ENCODE measurements at places on chromosomes 7 and 10.

- H3K36me3 ChIP-seq, result no peaks in the 10 kb centered on the region
- peak; percentile 38 for DNase-seq
- no peak overlapping the region for H3K27ac ChIP-seq
- H3K4me1 ChIP-seq, result no peaks in the 10 kb centered on the region
- no peaks in the 10 kb centered on the region for H3K27me3 ChIP-seq
Observed at GRCh38 chr7:99623702-99624447, 7.1 kb downstream of the ZSCAN25 start.

DNA sequence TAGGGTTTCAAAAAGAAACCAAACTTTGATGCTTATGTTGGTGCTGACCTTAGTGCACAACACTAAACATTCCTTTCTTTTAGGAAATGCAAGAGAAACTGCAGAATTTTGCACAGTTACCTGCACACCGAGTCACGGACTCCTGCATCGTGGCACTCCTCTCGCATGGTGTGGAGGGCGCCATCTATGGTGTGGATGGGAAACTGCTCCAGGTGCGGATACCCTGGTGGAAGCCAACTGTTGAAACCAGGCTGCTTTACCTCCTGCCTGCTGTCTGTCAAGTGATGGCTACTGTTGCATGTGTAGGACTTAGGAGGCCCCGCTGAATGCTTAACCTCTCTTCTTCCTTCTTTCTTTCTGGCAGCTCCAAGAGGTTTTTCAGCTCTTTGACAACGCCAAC, 11.7 kb downstream of the CASP2 start:
- H3K4me3 ChIP-seq, result no peak overlapping the region
- peaks cover 5% of the 10 kb centered on the region for H3K4me1 ChIP-seq
- peak; percentile 42 for DNase-seq

DNA sequence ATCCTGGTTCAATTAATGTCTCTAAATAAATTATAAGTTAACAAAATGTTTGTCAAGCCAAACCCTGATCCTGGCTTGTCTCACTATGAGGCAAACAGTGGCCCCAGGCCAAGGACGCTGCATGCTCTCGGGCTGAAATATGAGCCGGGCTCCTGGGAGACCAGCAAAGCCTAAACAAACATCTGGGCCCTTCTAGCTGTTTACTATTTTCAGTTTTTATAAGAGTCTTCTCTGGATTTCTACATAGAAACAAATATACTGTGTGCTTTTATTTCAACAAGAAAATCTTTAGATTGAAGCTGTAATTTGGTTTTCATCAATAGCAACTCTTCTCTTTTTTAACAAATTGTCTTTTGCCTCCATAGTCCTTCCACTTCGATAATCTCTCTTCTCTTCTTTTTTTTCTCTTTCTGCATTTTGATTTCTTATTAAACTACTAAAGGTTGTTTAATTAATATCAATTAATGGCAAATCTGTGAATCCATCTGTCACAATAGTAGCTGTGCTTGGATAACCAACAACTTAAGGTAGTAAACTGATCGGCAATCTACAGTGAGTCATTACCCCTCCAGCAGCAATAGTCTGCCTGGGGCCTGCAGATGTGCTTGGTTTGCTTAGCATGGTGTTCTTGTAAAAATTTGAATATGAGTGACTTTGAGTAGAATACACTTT, 83.3 kb upstream of the DNAJC1 start:
- H3K4me1 ChIP-seq, result peaks cover 17% of the 10 kb centered on the region
- peak; percentile 79 for DNase-seq
- no peaks in the 10 kb centered on the region for H3K27me3 ChIP-seq
- H3K4me3 ChIP-seq, result no peak overlapping the region
- H3K27ac ChIP-seq, result peak overlapping the region; percentile 62

DNA sequence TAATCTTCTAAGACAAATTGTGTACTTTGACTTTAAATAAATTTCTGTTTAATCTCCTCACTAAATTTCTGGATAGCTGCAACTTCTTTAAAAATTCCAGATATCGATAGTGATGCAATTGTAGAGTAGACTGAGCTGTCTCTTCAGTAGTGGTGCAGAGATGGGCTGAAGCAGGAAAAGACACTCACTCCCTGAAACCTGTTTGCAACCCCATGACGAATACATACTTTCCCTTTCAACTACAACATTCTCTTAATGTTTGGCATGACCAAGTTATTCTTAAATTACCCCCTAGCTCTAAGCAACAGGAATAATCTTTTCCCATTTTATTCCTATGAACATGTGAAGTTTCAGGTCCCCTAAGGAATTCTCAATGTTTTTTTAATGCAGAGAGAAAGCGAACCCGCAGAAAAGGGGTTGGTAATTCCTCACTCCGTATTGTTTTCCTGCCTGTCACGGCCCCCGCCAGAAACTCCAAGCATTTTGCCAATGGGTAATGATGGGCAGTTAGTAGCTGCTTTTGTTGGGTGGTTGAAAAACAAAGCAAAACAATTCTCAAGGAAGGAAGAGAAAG, 1.3 kb downstream of the THSD7A start:
- DNase-seq, result no peak
- peak overlapping the region; percentile 82 for H3K4me3 ChIP-seq
- H3K27ac ChIP-seq, result peak overlapping the region; percentile 30
- no peaks in the 10 kb centered on the region for H3K4me1 ChIP-seq
- H3K27me3 ChIP-seq, result no peaks in the 10 kb centered on the region

- no peaks in the 10 kb centered on the region for H3K27me3 ChIP-seq
- H3K4me1 ChIP-seq, result no peaks in the 10 kb centered on the region
- H3K27ac ChIP-seq, result no peak overlapping the region
- no peak overlapping the region for H3K4me3 ChIP-seq
- DNase-seq, result no peak
Observed at GRCh38 chr7:98346515-98347069, 54.3 kb downstream of the BAIAP2L1 start.

GRCh38 chr7:74343281-74344131, 54.3 kb downstream of the CLIP2 start:
- no peaks in the 10 kb centered on the region for H3K27me3 ChIP-seq
- no peak for DNase-seq
- no peak overlapping the region for H3K4me3 ChIP-seq

DNA sequence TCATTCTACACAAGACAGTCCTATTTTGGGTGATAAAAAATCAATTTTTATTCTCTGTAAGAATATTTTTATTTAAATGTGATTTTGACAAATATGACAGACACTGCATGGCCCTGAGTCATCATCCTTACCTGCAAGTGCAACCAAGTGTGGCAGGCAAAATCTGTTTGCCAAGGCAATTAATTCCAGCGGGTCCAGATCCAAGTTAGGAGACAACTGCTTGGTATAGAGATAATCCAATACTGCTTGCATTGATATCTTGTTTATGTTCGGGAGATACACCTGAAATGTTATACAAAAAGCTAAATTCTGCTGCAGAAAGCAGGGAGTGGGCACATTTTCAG, 66.2 kb downstream of the RHOBTB1 start:
- no peak overlapping the region for H3K27ac ChIP-seq
- H3K4me1 ChIP-seq, result no peaks in the 10 kb centered on the region
- H3K27me3 ChIP-seq, result no peaks in the 10 kb centered on the region

GRCh38 chr7:16616542-16616941, 29.0 kb downstream of the ANKMY2 start:
- H3K27ac ChIP-seq, result no peak overlapping the region
- H3K4me3 ChIP-seq, result no peak overlapping the region
- H3K27me3 ChIP-seq, result no peaks in the 10 kb centered on the region

DNA sequence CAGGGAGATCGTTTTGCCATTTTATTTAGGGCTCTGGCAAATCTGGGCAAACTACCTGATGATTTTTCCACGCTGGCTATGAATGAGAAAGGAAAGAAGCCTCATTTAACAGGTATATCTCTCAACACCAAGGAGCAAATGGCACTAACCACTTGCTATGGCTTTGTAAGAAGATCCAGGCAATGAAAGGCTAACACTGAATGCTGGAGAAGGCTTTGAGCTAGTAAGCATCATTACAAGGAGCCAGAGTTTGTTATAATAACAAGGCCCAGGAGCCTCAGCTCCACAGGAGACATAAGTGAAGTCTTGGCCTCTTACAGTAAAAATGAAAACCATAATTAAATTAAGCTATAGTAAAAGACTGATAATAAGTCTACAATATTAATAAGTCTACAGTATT, 123.1 kb downstream of the CNOT4 start:
- DNase-seq, result no peak
- no peak overlapping the region for H3K4me3 ChIP-seq
- H3K27me3 ChIP-seq, result no peaks in the 10 kb centered on the region

DNA sequence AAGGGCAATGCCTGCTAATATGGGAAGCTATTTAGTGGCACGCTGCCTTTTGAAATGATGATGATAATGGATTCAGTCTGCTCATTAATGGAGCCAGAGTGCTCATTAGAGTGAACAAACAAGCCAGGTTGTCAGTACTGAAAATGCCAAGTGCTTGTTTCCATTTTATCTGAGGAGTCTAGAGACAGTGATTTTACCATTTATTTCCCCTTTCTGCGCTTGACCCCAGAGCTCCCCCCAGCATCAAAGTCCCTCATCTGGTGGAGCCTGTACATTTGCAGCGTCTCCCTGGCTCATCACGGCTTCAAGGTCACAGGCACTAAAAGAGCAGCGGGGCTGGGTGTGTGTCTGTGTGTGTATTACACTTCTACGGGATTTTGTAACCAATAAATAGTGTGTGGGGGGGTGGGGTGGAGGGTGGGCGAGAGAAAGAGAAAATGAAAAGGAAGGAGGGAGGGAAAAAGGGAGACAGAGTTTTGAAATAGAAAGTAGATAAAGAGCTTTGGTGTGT, 553.8 kb downstream of the TFEC start:
- no peaks in the 10 kb centered on the region for H3K4me1 ChIP-seq
- H3K36me3 ChIP-seq, result no peaks in the 10 kb centered on the region
- no peak overlapping the region for H3K27ac ChIP-seq
- H3K27me3 ChIP-seq, result peaks cover 11% of the 10 kb centered on the region

DNA sequence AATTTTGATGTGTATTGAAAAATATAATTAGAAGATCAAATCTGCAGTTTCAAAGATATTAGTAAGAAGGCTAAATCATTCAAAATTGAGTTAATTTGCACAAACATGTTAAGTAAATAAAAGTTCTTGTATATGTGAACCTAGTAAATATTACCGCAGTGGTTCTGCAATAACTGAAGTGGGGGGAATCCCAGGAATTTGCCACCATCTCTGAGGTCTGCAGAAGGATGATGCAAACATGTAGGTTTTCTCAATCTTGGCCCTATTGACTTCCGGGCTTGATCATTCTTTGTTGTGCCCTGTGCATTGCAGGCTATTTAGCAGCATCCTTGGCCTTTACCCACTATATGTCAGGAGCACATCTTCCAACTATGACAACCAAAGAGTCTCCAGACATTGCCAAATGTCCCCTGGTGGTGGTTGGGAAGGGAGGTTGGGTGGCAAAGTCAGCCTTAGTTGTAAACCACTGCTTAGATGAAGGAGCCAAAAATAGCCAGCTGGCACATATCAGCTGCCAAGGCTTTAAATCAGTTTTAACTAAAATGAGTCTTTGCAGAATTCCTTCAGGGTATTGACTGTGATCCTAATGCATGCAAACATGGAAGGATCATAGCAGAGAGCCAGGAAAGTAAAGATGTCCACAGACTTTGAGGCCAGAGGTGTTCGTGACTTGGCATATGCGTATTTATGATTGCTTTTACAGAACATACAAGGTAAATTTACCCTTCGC, 146.3 kb downstream of the TRIL start:
- no peak for DNase-seq
- H3K36me3 ChIP-seq, result no peaks in the 10 kb centered on the region
- no peak overlapping the region for H3K4me3 ChIP-seq
- H3K27ac ChIP-seq, result no peak overlapping the region
- H3K4me1 ChIP-seq, result no peaks in the 10 kb centered on the region
- H3K27me3 ChIP-seq, result no peaks in the 10 kb centered on the region

- peaks cover 13% of the 10 kb centered on the region for H3K4me1 ChIP-seq
- no peak for DNase-seq
- H3K27ac ChIP-seq, result peak overlapping the region; percentile 59
- H3K27me3 ChIP-seq, result no peaks in the 10 kb centered on the region
- no peak overlapping the region for H3K4me3 ChIP-seq
Observed at GRCh38 chr7:132065989-132066603, 509.7 kb upstream of the PODXL start.

DNA sequence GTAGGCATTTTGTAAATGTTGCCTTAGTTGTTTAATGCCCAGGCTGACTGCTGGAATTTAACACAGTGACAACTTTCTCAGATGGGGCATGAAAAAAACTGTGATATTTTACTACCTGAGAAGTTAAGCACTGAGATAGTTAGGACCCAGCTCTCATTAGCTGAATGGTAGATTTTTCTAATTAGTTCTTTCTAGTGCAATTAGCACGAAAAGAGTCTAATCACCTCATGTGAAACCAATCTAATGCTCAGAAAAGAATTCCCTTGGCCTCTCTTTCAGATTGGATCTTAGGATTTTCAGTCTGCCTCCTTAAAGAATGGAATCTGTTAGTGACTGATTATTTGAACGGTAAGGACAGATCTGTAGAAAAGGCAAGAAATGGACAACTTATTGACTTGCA, 743.2 kb downstream of the AUTS2 start:
- no peaks in the 10 kb centered on the region for H3K27me3 ChIP-seq
- no peak overlapping the region for H3K27ac ChIP-seq
- no peak for DNase-seq
- H3K36me3 ChIP-seq, result no peaks in the 10 kb centered on the region
- no peak overlapping the region for H3K4me3 ChIP-seq

GRCh38 chr7:1149351-1149794, 10.6 kb downstream of the ZFAND2A start:
- DNase-seq, result no peak
- H3K36me3 ChIP-seq, result no peaks in the 10 kb centered on the region
- H3K27ac ChIP-seq, result no peak overlapping the region
- H3K4me3 ChIP-seq, result no peak overlapping the region
- no peaks in the 10 kb centered on the region for H3K4me1 ChIP-seq

DNA sequence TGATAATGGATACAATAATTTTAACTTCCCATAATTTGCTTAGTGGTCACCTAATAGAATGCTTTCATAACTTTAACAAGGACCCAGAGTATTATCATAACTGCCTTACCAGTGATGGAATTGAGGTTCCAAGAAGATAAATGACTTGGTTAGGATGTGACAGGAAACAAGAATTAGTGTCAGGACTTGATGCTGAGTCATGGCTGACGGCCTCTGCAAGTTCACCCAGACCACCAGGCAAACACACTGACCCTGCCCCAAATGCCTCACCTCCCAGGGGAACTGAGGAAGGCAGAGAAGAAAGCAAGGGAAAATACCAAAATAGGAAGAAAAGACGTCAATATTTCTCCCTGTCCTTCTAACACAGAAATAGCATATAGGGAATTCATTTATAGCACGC, 636.3 kb downstream of the PARD3 start:
- H3K27ac ChIP-seq, result no peak overlapping the region
- H3K4me1 ChIP-seq, result peaks cover 9% of the 10 kb centered on the region
- no peaks in the 10 kb centered on the region for H3K36me3 ChIP-seq
